ENCODE measurements at places on chromosomes 2 and 18.

GRCh38 chr2:179344280-179344964 is 79.8 kb upstream of the SESTD1 start:
- no peak for DNase-seq

DNA sequence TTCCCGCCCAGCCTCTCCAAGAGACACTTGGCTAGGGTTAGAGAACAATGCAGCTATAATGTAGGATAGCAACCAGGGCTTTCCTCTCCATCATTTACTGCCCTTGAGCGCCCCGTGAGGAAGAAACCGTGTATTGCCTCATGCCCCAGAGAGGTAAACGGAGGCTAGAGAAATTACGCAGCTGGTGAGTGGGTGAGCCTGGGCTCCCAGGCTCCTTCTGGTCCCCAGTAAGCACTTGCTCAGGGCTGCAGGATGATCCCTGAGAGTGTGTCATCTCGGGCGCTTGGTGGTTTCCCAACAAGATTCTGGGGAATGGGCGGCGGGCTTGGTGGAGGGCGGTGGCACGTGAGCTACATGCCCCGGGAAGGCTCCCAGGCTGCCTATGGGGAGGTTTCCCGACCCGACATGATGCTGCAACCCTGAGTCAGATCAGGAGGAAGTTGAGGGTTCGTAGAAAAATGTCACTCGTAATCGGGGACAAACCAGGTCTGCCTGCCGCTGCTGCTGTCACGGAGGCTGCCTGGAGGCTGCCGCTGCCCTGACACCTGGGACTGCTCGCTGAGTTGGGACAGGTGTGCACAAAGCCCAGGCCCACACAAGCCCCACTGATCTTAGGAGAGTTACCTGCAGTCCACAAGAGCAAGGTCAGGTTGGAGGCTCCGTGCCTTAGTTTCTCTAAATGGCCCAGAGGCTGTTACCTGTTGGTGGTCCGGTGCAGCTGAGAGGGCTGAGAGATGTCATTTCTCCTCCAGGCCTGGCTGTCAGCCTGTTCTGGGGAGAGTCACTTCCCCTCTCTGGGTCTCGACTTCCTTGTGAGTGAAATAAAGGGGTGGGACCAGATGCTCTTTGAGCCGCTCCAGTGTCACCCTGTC is at the start of gene GPR55:
Gene GPR55, minus strand, starts transcription at position 773 of the 872 bp plus-strand sequence. CDS start 14,280 bp downstream, outside the sequence.
- no peak for DNase-seq

DNA sequence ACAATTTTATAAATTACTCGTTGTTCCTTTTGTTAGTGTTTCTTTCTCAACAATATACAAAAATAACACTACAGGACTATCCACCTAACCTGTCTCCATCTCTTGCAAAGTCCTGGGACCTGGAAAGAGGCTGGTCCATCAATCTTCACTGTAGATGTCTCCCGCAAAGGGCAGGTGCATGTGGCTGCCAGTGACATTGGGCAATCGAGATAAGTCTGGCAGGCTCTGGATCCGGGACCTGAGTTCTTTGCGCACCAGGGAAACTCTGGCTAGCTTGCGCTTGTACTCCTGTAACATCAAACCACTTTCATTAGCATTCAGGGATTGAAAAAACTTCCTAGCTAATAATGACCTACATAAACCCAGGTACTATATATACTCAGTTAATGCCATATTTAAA is 20.5 kb downstream of the RMP24 start:
- DNase-seq, result no peak

GRCh38 chr2:208148803-208149202 is 2.8 kb upstream of the CRYGB start:
- DNase-seq, result no peak

GRCh38 chr2:85911814-85912692 is 23.3 kb upstream of the ST3GAL5 start:
- DNase-seq, result no peak

- DNase-seq, result no peak
These were observed 119.6 kb downstream of the SLC8A1 start for GRCh38 chr2:40332191-40332826.

- no peak for DNase-seq
These were observed at the start of gene ACVR2A for GRCh38 chr2:147844697-147845410. ACVR2A (plus strand) TSS chr2:147845029; CDS start chr2:147845153, 124 bp downstream.

DNA sequence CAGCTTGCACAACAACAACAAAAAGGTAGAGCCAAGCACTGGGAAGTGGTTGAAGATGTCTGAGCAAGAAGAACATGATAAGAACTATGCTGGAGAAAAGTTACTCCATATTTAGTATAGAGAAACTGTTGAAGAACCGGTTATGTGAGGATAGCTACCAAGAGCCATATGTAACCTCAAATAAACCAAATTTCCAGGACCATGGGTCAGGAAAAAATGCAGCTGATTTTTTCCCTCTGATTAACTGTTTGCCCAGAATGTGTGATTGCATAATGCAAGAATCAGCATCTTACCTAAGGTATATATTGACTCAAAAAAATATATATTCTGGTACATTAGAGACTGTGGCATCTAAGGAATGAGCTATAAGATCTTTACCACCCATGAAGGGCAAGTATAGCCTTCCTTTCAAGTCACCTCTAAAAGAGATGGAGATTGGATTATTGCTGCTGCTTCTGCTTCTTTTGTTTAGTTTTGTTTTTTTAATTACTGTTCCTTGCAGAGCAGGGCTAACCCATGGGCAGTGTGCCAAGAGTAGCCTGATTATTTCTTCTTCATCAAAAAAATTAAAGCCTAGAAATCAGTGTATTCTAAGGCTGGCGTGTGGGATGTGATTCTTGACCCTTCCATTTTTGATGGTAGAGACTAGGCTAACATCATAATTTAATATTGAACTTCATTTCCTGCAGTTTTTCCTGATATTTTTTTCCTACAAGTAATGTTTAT is 76.9 kb upstream of the MAP3K20 start:
- DNase-seq, result no peak

GRCh38 chr2:158487419-158487818 is 30.7 kb downstream of the PKP4 start:
- no peak for DNase-seq

GRCh38 chr2:201440182-201440581 is 11.1 kb downstream of the TRAK2 start:
- no peak for DNase-seq

DNA sequence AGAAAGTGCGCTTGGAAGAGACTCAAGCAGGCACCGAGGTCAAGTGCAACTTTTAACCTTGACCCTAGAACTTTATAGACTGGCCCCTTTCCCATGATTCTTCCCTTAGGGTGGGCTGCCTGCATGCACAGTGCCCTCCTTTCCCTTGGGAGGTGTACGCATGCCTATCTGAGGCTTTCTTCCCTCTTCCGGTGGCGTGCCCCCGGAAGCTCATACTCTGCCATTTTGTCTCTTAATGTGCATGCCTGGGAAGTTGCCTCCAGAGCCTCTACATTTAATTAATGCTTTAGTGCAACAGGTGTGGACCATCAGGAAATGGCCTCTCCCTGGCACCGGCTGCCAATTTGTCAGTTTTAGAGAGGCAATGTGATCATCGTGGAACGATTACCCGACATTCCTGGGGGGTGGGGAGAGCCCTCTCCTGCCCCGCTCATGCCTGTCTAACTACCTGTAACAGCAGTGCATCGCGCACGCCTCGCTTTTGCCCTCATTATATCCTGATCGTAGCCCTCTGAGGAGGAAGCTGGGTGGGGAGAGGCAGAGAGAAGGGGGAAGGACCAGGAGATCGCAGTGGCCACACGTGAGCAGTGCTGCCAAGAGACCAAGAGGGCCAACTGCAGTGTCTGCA is 194.8 kb downstream of the TFCP2L1 start:
- no peak for DNase-seq

- DNase-seq, result no peak
These were observed 51.7 kb downstream of the AGAP1 start for GRCh38 chr2:235545339-235546150.

GRCh38 chr2:219739866-219740440 is 112.5 kb downstream of the SLC4A3 start:
- no peak for DNase-seq

DNA sequence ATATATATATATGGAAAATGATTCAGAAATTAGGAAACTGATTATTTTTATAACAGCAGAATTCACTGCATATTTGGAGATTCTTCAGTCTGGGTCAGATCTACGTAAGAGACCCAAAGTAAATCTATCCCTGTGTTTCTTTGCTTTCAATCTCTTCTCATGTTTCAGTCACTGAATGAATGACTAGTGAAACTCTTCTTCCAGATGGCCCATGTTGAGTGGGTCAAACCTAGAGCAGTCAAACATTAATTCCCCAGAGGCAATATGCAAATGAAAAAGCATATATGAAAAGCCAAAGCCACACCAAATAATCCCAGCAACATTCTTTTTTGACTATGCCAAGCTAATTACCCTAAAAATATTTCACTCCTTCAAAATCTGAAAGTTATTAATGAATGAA is 317.3 kb downstream of the RBM43 start:
- DNase-seq, result no peak

DNA sequence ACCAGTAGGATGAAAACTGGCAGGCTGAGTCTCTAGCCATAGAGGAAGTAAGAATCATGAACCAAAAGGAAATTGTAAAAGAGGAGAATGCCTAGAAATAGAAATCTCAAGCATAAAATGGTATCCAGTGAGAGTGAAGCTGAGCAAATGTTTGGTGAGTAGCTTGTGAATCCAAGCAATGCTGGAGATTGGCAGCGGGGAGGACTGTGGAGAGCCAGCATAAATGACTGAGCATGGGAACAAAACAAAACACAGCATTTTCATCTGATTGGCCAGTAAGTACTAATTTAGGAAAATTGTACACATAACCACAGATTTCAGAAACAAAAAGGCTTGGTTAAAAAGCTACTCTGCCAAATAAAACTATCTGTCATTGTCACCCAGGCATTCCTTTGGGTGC is 390.0 kb downstream of the STK39 start:
- DNase-seq, result no peak

DNA sequence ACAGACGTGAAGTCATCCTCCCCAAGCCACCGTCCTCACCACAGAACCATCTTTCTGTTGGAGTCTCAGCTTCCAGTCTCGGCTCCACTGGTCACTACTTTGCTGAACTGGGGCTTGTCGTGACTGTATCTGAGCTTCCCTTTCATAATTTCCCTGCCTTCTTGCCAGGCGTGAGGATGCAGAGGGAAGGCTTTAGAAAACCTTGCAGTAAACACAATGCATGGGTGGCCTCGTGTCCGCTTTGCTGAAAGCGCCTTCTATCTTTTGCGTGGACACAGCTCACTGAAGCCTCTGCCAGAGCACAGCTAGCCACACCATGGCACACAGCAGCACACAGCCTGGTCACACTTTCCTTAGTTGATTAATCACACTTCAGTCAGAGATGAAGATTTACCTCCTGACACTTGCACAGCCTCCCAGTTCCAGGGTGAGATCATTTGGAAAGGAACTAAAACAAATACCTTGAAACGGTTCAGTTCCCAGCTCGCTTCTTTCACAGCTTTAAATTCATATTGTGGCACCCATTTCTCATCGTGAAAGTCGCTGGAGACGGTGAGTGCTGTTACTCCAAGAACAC is 2.8 kb upstream of the GPR45 start:
- DNase-seq, result no peak

GRCh38 chr2:193542762-193543161 is 1348.0 kb upstream of the TMEFF2 start:
- no peak for DNase-seq

DNA sequence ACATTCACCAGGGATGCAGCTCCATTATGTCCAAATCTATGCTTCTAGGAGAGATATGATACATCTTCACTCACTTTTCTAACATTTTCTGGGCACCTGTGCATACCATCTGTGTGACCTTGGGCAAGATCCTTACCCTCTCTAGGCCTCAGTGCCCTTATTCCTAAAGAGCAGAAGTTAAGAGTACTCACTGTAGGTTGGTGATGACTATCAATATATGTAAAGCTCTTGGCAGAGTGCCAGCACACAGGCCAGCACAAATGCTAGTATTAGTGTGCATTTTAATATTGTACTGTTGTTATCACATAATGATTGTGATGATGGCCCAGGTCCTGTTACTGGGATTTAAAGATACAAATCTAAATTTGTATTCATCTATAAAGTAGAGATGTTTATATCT is 199.2 kb downstream of the RAD51AP2 start:
- no peak for DNase-seq

DNA sequence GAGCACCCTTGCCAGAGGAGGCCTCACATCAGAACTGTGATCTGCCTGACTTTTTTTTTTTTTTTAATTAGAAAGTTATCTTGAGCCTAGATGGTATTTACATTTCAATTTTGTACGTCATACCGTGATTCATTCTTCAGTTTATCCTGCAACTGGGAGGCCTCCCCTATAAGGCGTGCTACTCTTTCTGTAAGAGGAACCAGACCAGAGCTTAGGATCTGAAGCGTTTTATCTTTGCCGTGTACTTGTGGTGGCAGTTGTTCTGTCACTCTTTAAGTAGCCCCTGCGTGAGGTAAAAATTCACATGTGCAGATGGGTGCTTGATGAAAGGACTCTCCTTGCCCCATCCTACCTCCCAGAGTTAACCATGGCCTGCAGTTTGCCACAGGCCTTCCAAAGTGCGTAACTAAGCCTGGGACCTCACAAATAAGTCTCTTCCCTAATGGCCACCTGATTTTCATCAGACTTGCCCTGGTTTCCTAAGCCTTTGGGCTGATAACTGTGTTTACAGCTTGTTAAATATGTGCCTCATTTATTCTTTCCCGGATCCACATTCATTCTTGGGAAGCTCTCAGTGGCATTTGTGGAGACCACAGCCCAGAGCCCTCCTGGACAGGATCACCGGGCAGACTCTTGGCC is 96.0 kb downstream of the MTCL1 start:
- DNase-seq, result no peak

DNA sequence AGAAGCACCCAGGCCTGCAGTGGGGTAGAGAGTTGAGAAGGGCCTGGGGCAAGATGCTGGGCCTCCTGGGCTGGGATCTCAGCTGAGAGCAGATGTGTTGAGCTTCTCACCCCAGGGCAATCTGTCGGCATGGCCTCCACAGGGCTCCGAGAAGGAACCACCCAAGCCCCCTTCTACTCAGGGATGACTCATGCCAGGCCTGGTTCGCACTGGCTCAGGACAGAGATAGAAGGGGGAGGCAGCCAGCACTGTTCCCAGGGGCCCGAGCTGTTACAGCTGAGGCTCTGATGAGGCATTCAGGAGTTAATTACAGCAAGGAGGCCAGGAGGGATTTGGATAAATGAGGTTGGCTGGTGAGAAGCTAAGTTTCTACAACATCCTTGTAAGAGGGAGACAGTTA is 62.5 kb downstream of the CENPO start:
- no peak for DNase-seq

GRCh38 chr18:55774505-55774904 is 186.5 kb upstream of the TCF4 start:
- DNase-seq, result no peak

DNA sequence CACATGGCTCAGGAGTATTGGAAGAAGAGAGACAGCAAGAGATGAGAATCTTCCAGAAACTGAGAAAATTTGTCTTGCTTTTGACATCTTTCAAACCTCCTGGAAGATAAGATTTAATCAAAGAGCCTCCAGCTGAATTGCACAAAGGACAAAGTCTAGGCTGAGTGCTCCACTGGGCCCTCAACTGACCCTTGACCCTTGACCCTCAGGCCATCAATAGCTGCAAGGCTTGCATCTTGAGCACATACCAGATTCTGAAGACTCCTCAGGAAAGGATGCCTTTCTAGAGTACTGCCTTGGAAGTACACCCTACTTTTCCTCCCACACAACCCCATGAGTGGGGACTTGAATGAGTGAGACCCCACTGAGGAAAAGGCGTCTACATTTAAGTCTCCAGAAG is 1125.5 kb downstream of the BCL11A start:
- DNase-seq, result no peak

GRCh38 chr2:74447230-74447999 is 5.7 kb upstream of the RTKN start:
- DNase-seq, result no peak

- DNase-seq, result no peak
These were observed 47.8 kb downstream of the PRELID3A start for GRCh38 chr18:12455496-12455895.

GRCh38 chr2:108531674-108532055 is 2.6 kb upstream of the LIMS1 start:
- no peak for DNase-seq

Data from cortex of kidney (tissue), 1 donor.